Prostate gland (tissue), 2 donors: ENCODE measurements at places on chromosomes 4 and X. TPM values are rescaled to one million over a fixed set of nuclear protein-coding genes. Genes with fewer than 3 reads are reported as not detected.

- no peak for DNase-seq
Observed at GRCh38 chr4:152696764-152697261, 17.0 kb upstream of the TMEM154 start.

GRCh38 chr4:185839194-185839712 lies 27.3 kb upstream of the SORBS2 start:
- DNase-seq = no peak

GRCh38 chr4:152106113-152106763 lies 345.4 kb upstream of the GATB start:
- no peak for DNase-seq

DNA sequence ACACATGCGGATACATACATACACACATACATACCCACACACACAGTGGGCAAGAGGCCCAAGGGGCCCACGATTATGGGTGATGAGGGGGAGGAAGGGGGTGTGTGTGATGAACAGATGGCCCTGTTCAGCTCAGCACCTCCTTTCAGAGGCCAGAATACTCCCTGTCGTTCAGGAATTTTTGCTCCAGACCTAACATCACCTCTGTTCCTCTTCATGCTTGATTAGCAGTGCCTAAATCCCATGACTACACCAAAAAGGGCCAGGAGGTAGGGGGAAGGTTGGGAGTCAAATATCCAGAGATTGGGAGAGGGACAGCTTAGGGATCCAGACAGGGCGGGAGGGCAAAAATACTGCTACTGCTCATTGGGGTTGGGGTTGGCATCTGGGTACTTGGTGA lies 42.7 kb downstream of the SMC1A start:
- no peak for DNase-seq

DNA sequence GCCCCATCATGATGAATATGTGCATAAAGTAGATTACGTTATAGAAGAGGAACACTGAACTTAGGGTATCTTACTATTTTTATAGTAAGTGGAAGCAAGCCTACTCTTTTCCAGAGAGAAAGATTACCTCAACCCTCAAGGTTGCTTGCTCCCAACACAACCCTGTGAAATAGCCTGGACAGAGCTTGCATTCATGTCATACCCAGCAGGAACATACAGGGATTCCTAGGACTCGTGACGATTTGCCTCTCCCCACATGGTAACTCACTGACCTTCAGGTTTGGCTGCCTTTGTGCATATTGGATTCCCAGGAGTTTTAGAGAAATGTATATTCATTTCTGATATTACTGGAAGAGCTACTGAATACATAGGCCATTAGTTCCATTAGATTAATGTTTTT lies 80.5 kb downstream of the BLTP1 start:
- DNase-seq = no peak

- no peak for DNase-seq
Observed at GRCh38 chr4:2071912-2072867, 13.1 kb downstream of the NAT8L start.

SMIM43 gene
- not detected for total RNA-seq

RBM46 gene
- total RNA-seq = not detected

RENBP gene
- 2.4 TPM for total RNA-seq

TRMT44 gene
- total RNA-seq = 35.2 TPM
